ENCODE measurements at places on chromosomes 3 and 15.

GRCh38 chr3:69422751-69423150, 36.9 kb upstream of the FRMD4B start:
- DNase-seq: no peak

- DNase-seq: no peak
Measured at GRCh38 chr3:51966016-51966415, 1.2 kb downstream of the PCBP4 start.

GRCh38 chr15:78988361-78988911, 43.6 kb upstream of the CTSH start:
- DNase-seq: no peak

DNA sequence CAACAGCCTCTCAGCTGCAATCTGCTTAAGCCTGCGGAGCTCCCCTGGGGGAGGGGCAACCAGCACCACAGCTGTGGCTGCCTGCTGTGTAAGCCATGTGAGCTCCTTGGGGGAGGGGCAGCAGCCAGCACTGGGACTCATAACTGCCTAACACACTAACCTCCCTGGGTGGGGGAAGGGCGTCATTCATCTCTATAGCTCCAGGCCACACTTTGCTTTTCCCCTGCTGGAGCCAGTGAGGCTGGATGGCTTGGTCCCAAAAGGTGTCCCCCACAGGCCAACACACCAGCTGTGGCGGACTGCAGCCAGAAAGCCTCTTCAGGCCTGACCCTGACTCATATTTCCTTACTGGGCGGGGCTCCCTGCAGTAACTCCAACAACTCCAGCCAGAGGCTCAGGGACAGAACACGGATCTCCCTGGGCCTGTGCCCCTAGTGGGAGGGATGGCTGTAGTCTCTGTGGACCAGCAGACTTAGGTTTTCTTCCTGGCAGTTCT, 129.8 kb downstream of the PPM1L start:
- peak; percentile 97 for DNase-seq

DNA sequence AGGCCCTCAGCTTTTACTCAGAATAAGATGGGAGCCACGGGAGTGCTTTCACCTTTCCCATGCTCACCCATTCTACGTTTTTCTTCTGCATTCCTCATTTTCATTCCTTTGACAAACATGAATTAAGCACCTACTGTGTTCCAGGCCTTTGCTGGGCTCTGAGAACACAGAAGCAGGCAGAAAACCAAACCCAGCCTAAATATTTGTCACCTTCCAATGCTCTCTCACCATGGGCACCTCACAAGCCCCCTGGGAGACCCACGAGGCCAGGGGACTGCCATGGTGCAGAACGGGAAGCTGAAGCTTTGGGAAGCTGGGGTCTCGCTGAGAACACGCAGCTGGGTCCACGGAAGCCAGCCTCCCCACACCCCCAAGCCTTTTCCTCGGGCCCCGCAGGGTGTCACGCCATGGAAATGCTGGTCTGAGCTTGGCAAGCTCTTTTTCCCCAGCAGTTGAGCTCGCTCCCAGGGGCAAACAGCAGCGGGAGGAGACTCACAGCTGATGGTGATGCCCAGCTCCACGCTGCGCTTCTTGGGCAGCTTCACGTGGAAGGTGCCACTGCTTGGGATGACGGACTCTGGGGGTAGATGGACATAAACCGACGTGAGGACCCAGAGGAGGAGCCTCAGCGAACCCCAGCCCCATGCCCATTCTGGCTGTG, 27.7 kb downstream of the GRIP2 start:
- no peak for DNase-seq

DNA sequence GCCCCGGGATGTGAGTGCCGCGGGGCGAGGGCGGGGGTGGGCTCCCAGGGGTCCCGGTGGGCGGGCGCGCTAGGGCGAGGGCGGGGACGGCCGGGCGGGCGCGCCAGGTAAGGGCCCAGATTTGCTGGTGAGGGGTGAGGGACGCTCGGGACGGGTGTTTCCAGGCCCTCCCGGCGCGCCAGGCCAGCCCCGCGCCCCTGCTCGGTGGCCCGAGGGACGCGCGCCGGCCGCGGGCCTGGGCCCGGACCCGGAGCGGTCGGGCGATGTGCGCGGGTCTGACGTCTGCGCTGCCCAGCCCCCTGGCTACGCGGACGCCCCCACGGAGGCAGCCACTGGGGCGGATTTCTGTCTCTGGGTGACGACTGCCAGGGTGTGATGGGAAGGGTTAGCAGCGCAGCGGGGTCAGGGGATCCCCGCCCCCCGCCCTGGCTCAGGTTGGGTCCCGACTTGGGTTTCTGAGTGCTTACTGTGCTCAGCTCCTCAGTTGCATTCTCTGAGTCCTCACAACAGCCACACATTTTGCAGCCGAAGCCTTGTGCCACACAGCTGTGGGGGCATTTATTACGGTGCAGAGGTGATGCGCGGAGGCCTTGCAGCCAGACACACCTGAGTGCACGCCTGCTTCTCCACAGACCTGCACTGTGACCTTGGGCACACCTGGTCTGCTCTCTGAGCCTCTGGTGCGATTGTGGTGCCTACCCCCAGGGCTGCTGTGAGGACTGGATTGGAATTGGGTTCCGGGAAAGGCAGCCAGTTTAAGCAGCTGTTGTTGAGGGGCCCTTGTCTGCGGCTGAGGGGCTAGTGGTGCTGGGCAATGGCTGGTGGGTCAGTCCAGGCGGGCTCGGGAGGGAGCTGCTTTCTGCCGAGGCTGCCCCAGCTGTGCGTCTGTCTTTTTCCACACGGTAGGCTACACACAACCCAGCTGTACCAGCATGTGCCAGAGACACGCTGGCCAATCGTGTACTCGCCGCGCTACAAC, 523 bp downstream of the HDAC11 start:
- no peak for DNase-seq

GRCh38 chr15:34206011-34206410, 3.9 kb downstream of the KATNBL1 start:
- no peak for DNase-seq

- DNase-seq: no peak
Measured at GRCh38 chr3:4355401-4356219, 52.4 kb downstream of the SETMAR start.

DNA sequence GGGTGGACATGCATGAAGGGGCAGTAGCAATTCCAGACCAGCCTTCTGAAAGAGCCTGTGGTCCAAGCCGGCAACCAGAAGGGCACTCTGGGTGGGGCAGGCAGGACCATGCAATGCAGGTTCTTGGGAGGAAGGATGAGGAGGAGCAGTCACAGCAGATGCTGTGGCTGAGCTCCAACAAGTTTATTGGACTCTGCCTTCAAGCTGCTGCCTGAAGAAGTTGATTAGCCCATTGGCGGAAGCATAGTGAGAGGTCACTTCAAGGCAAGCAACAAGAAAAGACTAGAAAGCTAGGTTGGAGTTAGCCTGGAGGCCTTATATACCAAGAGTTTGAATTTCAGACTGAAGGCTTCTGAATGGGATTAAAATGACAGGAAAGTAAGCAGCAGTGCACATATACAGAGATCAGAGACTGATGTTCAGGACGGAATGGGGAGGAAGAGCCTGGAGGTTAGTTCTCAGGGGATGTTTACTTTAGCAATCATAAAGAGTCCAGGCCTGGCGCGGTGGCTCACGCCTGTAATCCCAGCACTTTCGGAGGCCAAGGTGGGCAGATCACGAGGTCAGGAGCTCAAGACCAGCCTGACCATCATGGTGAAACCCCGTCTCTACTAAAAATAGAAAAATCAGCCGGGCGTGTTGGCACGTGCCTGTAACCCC, 39.9 kb downstream of the SFMBT1 start:
- no peak for DNase-seq

GRCh38 chr15:88651971-88652370, 13.2 kb downstream of the ISG20 start:
- no peak for DNase-seq

- DNase-seq: no peak
Measured at GRCh38 chr3:120488296-120488695, 37.5 kb upstream of the FSTL1 start.

DNA sequence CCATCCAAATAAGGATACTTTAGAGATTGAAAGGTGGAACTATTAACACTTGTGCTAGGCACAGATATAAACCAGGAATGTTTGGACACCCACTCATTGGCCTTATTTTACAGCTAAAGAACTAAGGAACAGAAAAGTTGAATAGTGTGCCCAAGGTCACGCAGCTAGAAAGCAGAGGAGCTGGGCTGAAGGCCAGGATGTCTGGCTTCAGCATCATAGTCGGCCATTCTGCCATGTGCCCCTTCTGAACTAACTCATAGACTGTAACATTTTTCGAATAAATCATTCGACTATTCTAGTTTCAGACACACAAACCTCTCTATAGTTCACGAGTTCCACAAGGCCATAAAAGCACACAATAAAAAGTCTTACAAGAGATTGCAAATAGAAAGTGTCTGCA, 71.1 kb downstream of the SUMF1 start:
- DNase-seq: no peak

GRCh38 chr3:194326192-194326967, 24.7 kb downstream of the CPN2 start:
- DNase-seq: no peak

DNA sequence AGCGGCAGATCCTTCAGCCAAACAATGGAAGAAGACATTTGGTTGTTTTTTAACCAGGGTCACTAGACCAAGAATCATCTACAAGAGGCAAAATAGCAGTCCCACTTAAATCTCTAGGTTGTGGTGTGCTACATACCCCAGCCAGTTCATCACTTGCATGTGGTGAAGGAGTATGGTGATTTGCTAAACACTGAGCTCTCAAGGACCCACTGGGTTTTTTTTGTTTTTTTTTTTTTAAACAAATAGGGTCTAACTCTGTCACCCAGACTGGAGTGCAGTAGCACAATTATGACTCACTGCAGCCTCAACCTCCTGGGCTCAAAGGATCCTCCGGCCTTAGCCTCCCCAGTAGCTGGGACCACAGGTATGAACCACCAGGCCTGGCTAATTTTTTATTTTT, 508.0 kb downstream of the FOXP1 start:
- no peak for DNase-seq

GRCh38 chr3:178597371-178597770, 61.1 kb downstream of the KCNMB2 start:
- DNase-seq: no peak

DNA sequence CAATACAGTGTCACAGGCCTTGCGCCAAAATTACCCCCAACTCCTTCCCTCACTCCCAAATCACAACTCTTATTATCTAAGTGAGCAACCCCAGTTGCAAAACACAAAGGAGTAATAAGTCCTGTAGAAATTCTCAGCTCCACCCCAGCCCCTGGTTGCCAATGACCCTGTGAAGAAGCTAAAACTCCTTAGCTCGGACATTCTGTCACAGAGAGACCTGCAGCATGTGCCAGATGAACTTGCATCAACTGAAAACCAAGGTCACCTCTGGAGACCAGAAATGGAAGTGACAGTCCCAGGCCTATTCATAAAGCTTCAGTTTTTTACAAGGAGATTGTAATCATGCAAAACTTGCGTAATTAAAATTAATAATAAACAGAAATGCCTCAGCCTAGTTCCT, 55.2 kb downstream of the RBPMS2 start:
- DNase-seq: no peak

DNA sequence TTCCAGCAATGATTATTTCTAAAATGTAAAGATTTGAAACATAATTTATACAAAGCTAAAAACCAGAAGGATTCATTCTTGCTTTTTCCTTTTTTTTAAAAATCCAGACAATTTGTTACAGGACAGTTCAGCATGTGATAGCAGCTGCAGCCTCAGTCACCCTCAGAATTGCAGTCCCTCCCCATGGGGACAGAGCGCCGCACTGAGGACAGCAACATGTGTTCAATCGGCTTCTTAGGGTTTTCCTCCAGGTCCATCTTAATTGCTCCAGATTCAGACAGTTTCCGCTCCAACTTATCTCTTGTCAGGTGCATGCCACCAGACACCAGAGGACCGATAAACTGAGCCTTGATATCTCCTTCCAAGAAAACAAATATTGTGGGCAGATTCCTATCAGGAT, 134.9 kb upstream of the TBC1D5 start:
- DNase-seq: no peak

DNA sequence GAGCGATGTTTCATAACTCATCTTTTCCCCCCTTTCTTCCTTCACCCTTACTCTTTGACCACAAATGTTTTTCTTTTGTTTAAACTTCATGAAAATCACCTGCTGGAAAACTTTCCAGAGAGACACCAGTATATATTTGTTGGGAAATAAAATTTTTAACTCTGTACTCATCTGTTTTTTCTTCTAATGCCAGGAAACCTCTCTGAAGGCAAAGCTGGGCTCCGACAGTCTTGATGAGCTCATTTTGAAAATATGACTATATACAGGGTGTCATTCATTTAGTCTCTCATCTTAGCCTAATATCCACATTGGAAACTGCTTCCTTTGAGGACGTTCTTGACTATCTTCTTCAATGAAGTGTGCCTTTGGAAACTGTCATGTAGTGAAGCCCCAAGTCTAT, 339.6 kb upstream of the ROBO2 start:
- no peak for DNase-seq

DNA sequence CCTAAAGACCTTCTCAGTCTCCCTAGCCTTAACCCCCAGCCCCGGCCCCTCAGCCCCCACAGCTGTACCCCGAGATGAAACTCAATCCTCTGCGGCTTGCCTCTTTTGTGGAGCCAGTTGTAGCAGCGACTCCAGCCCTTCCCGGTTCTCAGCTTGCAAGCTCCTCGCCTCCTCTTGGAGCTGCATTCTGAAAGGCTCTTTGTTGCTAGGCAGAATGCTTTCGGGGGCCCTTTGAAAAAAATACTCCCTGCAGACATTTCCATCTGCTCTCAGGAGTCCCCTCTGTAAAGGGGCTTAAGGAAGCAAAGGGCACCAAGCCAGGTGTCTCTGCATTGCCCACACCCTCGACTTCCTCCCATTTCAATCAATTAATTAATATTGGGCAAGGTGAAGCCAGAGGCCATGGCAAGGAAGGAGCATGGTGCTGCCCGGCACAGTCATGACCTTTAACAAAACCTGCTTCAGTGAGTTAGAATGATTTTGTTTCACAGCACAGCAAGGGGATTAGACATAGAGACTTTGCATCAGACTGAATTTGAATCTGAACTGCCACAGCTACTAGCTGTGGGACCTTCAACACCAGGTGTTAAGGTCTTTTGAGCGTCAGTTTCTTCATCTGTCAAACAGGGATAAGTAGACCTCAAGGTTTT, 65.5 kb downstream of the SRGAP3 start:
- peak; percentile 41 for DNase-seq

- DNase-seq: no peak
Measured at GRCh38 chr15:68797191-68797590, 23.5 kb downstream of the ANP32A start.

GRCh38 chr15:41577863-41578735, 19.1 kb downstream of the TYRO3 start:
- DNase-seq: peak; percentile 42

DNA sequence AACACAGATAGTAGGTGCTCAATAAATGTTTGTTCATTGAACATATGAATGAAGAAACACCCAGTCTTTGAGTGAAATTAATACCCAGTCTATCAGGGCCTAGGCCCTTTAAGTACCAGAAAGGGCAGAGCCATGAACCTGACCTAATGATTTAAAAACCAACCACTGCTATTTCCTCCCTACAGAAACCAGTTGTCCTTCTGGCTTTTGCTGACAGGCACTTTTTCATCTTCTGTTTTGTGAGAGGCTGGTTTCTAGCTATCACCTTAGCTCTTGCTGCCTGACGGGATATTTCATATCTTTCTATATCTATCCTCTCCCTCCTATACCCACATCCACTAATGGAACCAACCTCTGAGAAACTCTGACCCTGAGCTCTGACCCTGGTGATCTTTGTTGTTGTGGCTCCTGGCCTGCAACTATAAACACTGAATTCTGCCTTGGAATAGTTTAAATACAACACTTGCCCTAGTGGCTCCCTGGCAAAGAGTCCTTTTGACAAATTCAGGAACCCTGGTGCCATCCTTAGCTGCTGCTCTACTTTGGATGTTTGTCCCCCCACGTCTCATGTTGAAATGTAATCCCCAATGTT, 4.1 kb upstream of the AHSG start:
- DNase-seq: no peak

GRCh38 chr3:56960234-56960917, 100.1 kb upstream of the SPATA12 start:
- no peak for DNase-seq

Measured in DMS 273 treated with DMSO at 0.1 percent for 48 hours (cell line).